ENCODE measurements at places on chromosomes 16 and 17.

DNA sequence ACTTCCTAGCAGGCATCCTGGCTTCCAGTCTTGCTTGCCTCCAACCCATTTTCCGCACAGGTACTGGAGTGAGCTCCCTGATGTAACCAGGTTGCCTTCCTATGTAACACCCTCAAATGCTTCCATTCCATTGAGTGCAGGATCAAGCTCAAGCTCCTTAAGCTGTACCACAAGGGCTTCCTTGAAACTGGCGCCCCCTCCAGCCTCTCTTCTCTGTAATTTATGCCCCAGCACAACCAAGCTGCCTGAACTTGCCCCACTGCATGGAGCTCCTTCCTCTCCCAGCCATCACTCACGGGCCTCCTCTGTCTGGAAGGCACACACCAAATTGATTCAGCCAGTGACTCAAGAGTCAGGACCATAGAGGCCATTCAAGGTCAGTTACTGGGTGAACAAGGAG, 234.8 kb upstream of the RPL38 start:
- DNase-seq, result no peak

DNA sequence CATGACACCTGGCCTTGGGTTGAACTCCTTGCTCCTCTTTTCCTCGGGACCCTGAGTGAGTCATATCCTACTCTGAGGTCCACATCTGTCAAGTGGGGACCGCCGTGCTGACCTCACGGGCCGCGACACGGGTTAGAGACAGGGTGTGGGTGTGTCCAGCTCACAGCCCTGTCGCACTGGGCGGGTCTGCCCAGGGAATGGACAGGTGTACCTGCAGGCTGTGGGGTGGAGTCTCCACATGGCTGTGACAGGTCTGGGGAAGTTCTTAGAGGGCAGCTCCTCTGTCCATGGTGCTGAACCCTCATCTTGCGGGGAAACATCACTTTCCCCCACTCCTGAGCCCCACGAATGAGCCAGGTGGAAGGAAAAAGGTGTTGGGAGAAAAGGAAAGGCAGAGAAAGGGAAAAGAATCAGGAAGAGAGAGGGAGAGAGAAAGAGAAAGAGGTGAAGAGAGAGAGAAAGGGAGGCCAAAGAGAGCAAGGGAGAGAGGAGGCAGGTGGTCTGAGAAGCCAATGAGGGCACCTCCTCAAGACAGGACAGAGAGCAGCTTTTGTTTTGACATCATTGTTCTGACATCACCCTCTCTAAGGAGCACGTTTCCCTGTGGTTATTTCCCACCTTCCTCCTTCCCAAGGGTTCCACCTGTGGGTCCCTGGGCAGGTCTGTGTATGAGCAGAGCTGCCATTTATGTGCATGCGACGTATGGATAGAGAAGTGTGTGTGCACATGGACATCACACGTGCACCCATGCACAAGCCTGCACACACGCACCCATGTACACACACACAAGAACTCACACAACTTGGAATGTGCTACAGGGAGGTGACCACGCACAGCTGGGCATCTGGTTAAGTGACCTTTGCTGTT, 32.6 kb upstream of the CBFA2T3 start:
- peak; percentile 22 for DNase-seq

DNA sequence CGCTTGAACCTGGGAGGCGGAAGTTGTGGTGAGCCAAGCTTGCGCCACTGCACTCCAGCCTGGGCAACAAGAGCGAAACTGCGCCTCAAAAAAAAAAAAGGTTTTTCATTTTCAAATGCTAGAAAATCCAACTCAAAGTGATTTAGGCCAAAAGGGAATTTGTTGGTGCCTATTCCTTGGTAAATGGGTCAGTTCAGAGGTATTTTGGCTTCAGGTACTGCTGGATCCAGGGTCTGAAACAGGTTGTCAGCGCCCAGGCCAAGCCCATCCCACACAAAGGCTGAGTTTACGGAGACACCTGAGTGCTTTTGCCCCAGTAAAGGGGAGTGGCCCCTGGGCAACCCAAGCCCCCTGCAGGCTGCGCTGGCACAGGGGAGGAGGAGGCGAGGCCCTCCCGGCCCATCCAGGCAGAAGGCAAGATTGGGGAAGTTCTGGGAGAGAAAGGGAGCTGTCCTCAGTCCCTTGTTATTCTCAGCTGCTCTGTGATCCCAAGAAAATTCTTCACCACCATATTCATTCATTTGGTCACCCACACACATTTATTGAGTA, 8.5 kb upstream of the JPH3 start:
- no peak for DNase-seq

GRCh38 chr17:50806141-50806643, 29.2 kb upstream of the WFIKKN2 start:
- no peak for DNase-seq

GRCh38 chr17:39968761-39969160, 6.0 kb downstream of the GSDMA start:
- no peak for DNase-seq

DNA sequence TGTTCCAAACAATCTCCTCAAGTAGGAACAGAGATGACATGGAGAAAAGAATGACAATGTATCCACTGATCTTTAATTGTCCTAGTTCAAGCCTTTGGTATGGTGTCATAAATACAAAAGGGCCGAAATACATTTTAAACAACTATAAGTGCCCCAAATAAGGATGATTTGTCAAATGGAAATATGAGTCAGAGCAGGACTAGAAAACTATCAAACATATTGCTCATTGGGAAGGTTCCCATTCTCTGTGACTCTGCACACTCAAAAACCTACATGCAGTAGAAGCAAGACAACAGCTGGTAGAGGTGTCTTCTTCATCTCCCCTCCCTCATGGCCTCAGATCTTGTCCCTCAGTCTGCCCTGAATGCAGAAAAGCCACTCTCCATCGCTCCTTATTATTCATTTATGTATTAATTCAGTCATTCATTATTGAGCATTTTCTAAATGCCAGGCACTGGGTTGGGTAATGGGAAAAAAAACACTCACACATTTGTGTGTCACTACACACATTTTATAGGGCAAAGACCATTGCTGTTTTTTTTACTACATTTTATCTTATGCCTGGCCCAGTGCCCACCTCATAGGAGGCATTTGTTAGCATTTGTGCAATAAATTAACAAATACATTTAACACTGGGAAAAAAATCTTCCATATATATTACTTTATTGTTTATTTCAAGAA, 10.1 kb downstream of the CA10 start:
- no peak for DNase-seq

DNA sequence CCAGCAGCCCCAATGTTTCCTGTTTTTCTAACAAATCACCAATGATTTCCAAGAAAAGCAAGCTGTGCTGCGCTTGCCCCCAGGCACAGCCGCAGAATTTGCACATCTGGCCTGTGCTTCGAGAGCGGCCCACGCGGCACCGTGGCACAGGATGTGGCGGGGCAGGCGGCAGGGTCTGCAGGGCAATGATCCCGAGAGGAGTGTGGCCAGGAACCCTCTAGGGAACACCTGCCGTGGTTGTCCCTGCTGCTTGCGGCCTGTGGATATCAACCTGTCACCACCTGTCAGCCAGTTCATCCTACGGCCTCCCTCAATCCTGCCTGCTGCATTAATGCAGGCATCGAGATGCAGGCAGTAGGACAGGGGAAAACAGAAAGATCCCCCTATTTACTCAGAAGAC, 24.0 kb downstream of the PIK3R5 start:
- DNase-seq, result peak; percentile 71

DNA sequence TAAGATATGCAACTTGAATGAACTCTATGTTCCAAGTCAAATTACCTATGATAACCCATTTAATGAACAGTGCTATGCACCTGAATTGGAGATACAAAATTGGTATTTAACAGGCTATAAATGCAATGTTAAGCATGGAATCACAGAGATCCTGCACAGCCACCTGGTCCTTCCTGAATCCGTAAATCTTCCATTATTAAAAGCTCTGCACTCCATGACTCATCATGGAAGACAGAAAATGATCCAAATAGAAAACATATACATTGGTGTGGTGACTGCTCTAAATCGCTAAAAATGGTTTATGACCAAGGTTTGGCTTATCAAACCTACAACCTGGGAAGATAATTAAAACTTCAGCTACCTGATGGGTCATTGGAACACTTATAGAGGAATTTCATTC, 45.3 kb downstream of the GLG1 start:
- no peak for DNase-seq

GRCh38 chr17:3928406-3928805, 12.1 kb upstream of the P2RX1 start:
- DNase-seq, result no peak

DNA sequence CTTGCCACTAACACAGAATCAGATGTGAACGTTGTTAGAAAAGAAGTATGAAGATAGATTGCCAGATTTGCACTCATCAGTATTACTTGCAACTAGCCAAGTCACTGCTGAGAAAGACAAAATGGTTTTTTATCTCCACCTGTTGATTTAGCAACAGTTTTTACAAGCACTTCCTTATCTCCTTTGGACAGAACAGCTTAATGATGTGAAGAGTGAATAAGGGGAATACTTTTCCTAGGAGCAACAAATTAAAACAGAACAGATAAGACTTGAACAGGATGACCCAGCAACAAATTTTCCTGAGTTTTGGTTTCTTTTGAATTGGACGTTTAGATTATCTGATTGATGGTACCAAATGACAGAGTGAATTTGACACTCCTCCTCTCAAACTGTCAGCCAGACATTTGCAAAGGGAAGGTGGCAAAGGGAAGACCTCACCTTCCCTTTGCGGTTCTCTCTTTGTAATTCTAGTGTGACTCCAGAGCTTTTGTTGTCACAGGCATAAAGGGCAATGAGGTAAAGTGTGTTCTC, 130.6 kb downstream of the NLK start:
- DNase-seq, result no peak

- no peak for DNase-seq
Observed at GRCh38 chr17:37180376-37180775, 195.4 kb upstream of the C17orf78 start.

- no peak for DNase-seq
Observed at GRCh38 chr17:4548061-4548461, 7.1 kb downstream of the MYBBP1A start.

- no peak for DNase-seq
Observed at GRCh38 chr16:12526515-12526914, 277.2 kb downstream of the CPPED1 start.

DNA sequence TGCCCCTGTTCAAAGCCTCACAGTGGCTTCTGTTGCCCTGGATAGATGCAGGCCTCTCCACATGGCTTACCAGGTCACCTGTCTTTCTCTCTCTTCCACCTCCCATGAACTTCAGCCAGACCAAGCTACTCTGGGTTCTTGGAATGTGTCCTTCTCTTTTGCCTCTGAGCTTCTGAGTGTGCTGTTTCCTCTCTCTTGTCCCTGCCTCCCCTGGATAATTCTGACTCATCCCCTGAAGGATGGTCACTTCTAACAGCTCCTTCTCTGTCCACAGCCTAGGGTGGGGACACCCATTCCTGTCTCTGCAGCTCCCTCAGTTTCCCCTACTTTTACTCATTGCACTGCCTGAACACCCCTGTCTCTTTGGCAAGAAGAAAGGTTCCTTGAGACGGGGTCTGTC, 2.9 kb downstream of the GUCY2D start:
- no peak for DNase-seq

- no peak for DNase-seq
Observed at GRCh38 chr17:35866341-35866950, 2.2 kb downstream of the HEATR9 start.

GRCh38 chr17:46717999-46718398, 100.5 kb downstream of the WNT3 start:
- DNase-seq, result no peak

GRCh38 chr17:63478814-63479494, 2.1 kb downstream of the ACE start:
- peak; percentile 82 for DNase-seq

- no peak for DNase-seq
Observed at GRCh38 chr17:70013911-70014310, 61.1 kb upstream of the KCNJ16 start.

DNA sequence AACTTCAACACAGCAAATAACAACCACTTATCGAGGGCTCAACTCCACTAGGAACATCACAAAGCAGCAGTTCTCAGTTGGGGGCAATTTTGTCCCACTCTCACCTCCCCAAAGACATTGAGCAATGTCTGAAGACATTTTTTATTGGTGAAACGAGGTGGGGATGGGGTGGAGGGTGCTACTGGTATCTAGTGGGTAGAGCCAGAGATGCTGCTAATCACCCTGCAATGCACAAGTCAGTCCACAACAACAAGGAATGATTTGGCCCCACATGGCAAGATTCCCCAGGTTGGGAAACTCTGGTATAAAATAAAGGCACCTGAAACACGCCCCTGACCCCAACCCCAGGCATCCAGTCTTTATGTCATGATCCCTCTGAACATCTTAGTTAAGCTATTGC, 33.3 kb downstream of the TLE7 start:
- DNase-seq, result no peak

- DNase-seq, result no peak
Observed at GRCh38 chr16:79484237-79484636, 116.3 kb downstream of the MAF start.

DNA sequence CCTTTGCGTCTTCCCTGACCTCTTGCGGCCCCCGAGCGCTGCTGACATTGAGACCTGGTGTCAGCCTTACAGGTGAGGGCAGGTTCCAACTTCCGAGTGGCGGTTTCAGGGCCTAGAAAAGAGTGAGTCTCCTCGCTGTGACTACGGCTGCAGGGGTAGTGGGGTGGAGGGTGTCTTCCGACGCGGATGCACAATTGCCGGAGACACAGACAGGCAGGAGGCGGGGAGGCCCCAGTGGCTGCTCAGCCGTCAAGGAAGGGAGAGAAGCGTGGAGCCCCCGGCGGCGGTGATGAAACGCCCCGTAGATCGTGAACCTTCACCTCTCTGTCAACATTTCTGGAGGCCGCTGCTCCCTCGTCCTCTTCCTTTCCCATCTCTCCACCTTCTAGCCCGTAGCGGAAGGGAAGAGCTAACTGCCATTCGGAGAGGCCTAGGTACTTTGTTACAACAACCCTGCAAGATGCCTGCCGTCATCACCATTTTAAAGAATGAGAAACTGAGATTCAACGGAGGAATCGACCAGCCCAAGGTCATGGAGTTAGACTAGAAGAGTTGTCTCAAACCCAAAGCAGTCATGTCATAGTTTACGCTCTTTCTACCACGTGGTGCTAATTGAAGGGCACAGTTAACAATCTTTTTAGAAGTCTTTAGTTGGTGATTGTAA, 485 bp downstream of the DNAJA3 start:
- DNase-seq, result no peak

DNA sequence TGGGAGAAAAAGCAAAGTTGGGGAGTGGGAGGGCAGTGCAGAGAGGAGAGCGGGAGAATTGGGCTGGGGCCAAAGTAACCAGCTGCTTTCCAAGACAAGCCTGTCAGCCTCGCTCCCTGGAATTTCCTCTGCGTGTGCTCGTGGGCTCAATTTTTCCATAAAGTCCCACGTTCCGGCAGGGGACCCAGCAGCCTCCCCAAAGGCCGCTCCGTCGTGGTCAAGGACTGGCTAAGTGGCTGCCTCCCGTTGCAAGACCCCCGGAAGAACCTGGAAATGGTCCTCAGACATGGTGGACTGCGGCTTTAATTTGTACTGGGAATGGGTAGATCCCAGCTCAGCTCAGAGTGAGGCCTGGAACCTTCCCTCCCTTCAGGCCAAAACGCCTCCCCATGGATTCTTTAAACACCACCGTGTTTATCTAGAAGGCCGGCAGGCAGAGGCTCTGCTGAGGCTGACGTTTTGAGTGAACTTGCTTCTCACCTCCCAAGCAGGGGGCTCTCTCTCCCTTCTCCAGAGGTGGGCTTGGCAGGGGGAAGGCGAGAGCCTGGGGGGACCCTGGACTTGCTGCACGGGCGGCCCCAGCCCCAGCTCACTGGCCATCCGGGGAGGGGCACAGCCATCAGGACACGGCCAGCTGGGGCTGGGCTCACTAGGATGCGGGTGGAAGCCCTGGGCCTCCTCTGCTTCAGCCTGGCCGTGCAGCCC, 190.0 kb downstream of the C16orf95 start:
- no peak for DNase-seq

- DNase-seq, result no peak
Observed at GRCh38 chr17:13074026-13074425, 56.2 kb upstream of the ELAC2 start.

GRCh38 chr16:86590501-86591144, 12.3 kb downstream of the FOXL1 start:
- DNase-seq, result no peak

Data from CD4-positive, alpha-beta T cell treated with Interleukin-10 for 1 hour (primary cell).